M059J (cell line): ENCODE measurements at places on chromosomes 7 and 10. TPM values are rescaled to one million over a fixed set of nuclear protein-coding genes. Genes with fewer than 3 reads are reported as not detected.

- DNase-seq = no peak
Measured at GRCh38 chr7:29123626-29124190, 22.6 kb downstream of the CPVL start.

SPDYE1 gene
- not detected in 2 replicates for total RNA-seq

TWNK gene
- total RNA-seq = 5.4 and 9.6 TPM in 2 replicates

GRCh38 chr7:150631084-150631826 lies 930 bp downstream of the GIMAP6 start:
- DNase-seq = no peak

- no peak for DNase-seq
Measured at GRCh38 chr10:118349235-118349634, 7.1 kb upstream of the FAM204A start.

GRCh38 chr7:74598558-74598957 lies 59.0 kb upstream of the GTF2I start:
- peak; percentile 94 for DNase-seq

DNA sequence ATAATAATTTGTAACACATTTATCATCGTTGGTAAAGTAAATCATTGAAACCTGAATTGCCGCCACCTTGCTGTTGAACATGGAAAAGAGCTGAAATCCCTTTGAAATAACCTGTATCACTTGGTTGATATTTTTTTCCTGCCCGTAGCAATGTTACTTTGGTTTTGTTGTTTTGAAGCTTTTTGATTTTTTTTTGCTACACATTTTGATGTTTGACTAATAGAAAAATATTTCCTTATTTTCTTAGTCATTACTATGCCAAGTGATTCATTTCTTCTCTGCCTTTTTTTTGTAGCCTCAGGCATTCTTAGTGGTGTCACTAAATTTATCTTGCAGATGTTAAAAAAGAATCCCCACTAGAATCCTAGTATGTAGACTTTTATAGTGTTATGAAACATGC lies 235.1 kb upstream of the MEOX2 start:
- peak; percentile 86 for DNase-seq

DNA sequence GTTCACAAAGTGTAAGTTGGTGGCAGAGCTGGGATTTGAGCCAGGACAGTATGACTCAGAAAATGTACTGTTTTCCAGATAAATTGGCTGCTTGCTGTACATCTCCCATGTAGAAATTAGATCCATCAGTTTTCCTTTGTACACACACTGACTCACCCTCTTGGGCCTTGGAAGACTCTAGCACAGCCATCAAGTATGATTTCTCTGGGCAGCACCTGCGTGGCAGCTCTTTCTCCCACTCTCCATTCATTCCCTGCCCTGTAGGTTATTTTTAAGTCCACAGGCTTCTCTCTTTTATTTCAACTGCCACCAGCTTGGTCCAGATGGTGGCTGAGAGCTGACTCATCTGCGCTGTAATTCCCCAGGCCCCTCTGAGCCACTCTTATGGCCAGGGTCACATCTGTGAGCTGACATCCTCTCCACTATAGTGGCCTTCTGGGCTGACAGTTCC lies 28.3 kb upstream of the SDK1 start:
- peak; percentile 88 for DNase-seq

FBXO24 gene
- total RNA-seq = 0.05 and 0.44 TPM in 2 replicates

- no peak for DNase-seq
Measured at GRCh38 chr10:3471472-3471871, 298.9 kb upstream of the PITRM1 start.

GPC2 gene
- total RNA-seq = 2.8 and 4.2 TPM in 2 replicates

- no peak for DNase-seq
Measured at GRCh38 chr10:50438049-50438936, 185.5 kb downstream of the SGMS1 start.

GRCh38 chr7:80677629-80678028 lies 39.2 kb downstream of the CD36 start:
- DNase-seq = no peak

DNA sequence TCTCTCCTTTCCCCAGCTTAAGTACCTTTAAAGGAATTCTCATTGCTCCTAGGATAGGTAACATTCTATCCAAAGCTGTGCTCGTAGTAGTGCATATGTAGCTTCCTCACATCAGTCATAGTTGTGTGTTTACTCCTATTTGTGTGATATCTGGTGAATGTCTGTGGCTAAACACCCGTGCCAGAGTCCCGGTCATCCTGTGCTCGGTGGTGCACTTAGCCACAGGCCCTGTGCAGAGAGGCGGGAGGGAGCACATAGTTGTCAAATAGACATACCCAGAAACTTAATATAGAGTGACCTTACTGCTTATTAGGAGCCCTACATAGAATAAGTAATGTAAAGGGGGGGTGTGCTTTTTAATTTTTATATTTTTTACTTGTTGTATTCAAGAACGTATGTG lies 76.6 kb downstream of the RBM33 start:
- no peak for DNase-seq

GRCh38 chr10:124461642-124462347 lies at the start of gene LHPP:
Gene LHPP (plus strand): TSS chr10:124461823. CDS start chr10:124461863, 40 bp downstream.
- DNase-seq = peak; percentile 78

GRCh38 chr7:441684-442421 lies 77.8 kb downstream of the PDGFA start:
- no peak for DNase-seq

DNA sequence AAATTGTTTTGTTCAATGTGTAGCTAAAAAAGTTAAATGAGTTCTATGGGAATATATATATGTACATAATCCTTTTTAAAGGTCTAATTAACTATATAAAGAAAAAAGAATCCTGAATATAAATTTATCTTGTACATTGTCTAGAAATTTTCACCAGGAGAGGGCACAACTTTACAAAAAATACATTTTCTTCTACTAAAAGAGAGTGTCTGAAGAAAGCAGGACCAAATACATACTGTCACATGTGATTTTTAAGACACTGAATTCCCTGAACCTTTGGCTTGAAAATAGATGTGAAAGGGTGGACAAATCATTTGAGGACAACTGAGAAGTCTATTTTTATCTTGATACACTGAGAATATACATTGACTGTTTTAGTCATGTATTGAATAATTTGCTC lies 204.3 kb downstream of the DGKB start:
- DNase-seq = peak; percentile 20

PROSER2 gene
- 2.1 and 4.7 TPM in 2 replicates for total RNA-seq

DNA sequence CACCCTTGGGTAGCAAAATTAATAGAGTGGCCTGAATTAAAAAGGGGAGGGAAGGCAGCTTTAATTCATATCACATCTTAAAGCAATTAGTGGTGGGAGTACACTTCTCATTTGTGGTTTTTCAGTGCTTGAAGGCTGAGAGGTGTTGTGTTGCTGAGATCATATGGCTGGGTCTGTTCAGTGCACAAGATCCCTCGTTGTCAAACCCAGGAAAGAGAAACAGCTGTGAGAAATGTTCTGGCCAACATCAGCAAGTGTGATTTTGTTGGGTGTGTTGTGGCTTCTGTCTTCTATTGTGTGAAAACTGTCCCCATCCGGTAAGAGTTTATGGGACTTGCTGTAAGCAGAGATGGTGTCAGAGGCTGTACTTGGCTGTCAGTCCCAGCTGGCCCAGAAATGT lies 197.9 kb upstream of the BMPER start:
- no peak for DNase-seq

DNA sequence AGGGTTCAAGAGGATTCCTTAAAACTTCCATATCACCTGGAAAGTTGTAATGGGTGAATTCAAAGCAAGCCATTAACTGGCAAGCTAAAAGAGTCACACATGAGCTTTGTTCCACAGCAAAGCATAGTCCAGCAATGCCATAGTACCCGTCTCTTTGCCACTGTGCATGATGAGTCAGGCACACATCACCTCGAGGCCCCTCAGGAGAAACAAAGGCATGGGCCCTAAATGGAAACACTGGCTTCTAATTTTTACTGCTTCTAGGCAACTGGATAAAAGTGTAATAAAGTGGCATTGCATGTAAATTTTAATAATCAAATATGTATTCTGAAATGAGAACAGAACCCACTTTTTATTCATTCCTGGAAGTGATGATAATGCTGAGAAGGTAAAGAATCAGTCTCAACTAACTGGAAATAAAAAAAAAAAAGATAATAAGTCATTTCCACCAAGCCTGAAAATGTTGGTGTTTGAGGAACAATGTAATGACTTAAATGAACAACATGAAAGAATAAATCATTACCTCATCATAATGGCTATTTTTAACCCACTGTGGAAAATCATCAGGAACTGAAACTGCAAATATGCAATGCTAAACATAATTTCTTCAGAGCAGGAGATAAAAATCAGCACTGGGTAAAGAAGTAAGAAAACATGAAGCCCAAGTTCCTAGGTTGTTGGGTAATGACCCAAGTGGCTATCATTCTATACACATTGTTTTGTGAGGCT lies 104.9 kb downstream of the CDK6 start:
- peak; percentile 86 for DNase-seq

TCAF2 gene
- total RNA-seq = 2.3 and 3.9 TPM in 2 replicates

GRCh38 chr10:48542471-48543181 lies 62.2 kb downstream of the ARHGAP22 start:
- peak; percentile 29 for DNase-seq

PTF1A gene
- not detected in 2 replicates for total RNA-seq

NME8 gene
- total RNA-seq = not detected in 2 replicates

ATP6V0A4 gene
- 0.20 and 0.91 TPM in 2 replicates for total RNA-seq

- peak; percentile 19 for DNase-seq
Measured at GRCh38 chr7:18087026-18087686, 59.5 kb upstream of the PRPS1L1 start.

GRCh38 chr7:40802497-40802896 lies 667.7 kb downstream of the SUGCT start:
- DNase-seq = no peak

CYP17A1 gene
- total RNA-seq = not detected in 2 replicates

DNA sequence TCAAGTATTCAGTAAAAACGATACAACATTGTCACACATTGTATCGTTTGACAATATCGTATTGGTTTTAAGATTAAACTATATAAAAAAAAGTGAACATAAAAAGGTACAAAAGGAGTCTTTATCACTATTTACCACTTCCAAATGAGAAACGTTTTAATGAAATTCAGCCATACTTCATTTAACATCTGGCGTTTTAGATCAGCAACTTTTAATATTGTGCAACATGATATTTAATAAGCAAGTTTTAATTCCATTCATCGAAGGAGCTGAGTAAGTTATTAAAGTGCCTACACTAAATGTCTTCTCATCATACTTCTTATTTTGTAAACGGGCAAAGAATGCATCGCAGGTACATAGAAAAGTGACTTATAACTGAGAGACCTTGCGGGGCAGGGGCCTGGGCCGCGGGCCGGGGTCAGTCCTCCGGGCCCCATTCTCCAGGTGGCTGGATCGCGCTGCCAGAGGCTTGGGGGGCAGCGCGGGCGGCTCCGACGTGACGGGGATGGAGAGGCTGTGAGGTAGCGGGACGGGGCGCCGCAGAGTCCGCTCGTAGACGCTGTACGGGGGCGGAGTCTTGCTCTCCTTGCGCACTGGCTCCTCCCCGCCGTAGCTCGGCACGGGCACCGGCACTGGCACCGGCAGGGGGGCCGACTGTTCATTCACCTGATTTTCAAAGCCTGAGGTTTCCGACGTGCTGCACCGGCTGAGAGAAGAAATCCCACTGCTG lies 165.8 kb upstream of the IMMP2L start:
- DNase-seq = no peak

DNA sequence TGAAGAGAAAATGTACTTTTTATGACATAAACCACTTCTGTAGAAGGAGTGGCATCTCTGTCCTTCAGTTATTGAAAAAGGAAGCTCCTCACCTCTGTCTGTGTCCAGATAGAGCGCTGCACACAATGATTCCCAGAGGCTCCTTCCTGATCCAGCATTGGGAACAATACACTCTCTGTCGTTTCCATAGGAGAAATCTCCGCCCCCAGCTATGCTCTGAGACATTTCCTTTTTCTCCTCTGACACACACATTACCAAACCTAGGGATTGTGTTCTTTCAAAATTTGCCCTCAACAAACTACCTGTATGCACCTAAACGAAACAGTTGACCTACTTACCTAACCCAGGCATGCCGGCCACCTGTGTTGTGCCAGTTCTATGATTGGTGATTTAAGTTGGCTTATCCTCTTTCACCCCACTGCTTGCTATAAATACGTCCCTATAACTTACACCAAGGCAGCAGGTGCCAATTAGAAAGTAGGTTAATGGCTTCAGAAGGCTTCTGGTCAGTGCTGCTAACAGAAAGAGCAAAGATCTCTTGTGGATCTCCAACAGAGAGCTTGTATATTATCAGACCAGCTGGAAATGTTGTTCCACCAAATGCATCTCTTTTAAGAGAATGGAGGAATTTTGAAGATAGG lies 140.1 kb upstream of the JCAD start:
- no peak for DNase-seq

GRCh38 chr10:27678166-27678565 lies 67.5 kb downstream of the MKX start:
- DNase-seq = no peak

DNA sequence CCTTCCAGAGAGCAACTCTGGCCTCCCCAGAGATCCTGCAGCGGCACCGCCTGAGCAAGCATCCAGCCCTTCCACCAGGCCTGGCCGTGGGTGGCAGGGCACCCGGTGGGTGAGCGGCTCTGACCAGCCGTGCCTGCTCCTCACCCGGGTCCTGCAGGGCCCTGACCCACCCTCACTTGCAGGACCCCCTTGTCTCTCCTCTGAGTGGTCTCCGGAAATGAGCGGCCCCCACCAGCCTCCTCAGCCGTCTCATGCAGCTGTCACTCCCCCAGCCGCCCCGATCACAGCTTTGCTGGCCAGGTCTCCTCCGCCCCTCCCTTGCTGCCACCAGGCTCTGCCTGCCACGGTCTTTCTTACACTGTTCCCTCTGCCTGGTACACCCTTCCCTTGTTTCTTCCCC lies 218.2 kb downstream of the TCERG1L start:
- DNase-seq = no peak

LLCFC1 gene
- total RNA-seq = not detected in 2 replicates

DNA sequence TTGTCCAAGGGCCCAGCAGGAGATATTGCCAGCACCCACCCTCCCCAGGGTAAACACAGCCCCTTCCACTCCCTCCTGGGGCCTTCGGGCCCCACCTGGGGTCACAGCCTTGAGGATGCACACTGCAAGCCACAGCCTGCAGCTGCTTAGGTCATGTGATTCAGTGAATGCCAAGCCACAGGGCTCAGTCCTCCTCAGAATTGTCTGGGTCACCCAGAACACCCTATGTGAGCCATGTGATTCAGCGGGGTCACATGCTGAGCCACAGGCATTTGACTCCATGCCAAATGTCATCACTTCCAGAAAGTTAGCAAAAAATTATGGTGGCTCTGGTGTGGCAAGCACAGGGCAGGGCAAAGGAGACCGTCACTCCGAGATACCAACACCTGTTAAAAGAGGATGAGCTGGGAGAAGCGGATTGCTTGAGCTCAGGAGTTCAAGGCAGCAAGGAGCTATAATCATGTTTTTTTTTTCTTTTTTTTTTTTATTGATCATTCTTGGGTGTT lies 17.2 kb upstream of the PSAP start:
- DNase-seq = peak; percentile 91

DNA sequence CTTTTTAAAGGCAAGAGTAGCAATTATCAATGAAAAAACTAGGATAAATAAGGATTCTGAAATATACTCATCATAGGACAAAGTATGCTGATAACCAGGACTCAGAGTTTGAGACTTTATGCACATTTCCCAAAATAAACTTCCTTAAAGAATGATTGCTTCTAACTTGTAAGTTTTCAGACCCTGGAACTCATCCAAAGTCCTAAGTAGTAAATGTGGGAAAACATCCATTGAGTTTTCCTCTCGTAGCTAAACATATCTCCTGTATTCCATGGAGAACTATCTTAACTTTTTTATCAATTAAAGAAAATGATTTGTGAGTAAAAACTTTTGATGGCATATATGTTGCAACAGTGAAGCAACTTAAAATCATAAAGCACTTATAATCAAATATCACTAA lies 285.2 kb upstream of the KLF6 start:
- no peak for DNase-seq
